NCI-H187 treated with DMSO at 0.1 percent for 48 hours (cell line): ENCODE measurements at places on chromosomes 2 and 18.

GRCh38 chr2:181025004-181025403 is 44.6 kb downstream of the UBE2E3 start:
- no peak for DNase-seq

- no peak for DNase-seq
Observed at GRCh38 chr2:19829672-19830071, 72.1 kb downstream of the TTC32 start.

- DNase-seq = no peak
Observed at GRCh38 chr2:102145934-102146333, 3.4 kb downstream of the IL1R1 start.

DNA sequence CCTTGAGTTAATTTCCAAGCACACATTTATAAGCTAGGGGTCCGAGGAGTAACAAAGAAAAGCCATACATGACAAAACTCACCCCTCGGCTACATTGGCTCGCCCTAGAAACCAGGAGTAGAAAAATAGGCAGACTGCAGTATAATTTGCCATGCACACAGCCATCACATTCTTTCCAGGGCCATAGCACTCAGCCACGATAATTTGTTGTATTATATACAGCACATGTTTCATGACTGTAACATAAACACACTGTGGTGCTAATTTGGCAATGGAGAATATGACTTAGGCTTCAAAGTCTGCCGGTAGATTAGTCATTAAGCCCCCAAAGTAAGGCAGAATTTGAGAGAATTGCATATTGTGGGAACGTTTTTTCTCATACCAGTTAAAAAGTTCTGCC is 254.9 kb downstream of the ZNF521 start:
- DNase-seq = no peak

- DNase-seq = no peak
Observed at GRCh38 chr2:172693037-172693436, 42.6 kb upstream of the RAPGEF4 start.

- no peak for DNase-seq
Observed at GRCh38 chr2:149020432-149020851, 18.1 kb upstream of the LYPD6B start.

DNA sequence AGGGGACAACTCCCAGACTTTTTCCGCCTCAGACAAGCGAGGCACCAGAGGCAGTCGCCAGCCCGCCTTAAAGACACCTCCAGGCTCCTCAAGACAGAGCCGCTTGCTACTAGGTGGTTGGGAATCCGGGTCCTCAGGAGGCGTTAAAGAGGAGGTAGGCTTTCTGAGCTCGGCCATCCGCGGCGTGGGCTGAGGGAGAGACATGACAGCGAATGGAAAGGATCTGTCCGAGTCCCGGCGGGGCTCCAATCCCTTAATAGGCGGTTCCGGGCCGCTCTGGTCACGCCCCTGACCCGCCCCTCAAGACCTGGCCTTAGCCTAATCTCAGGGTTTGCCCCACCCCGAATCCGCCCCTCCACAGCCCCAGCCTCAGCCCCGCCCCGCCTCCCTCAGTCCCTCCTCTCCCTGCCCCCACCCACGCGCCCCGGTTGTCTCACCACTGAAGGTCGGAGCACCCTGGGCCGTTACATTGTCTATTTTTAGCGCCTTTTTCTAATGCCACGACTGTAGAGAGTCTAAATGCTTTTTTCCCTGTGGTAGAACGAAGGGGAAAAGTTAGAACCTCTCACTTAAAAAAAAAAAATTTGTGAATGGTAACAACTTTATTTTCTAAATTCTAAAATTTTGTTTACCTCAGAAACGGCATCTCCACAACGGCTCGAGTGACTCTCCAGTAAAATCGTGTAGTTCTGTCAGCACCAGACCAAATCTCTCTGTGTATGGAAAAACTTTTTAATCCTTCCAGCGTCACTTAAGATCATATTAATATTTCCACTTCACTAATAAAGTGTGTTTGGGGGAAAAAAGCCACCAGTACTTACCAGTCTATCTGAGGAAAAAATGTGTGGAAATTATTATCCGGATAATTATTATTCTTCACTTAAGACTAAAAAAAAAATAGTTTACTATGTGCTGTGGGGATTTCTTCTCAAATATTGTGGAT is at the start of gene RAD51AP2:
RAD51AP2 (minus strand) TSS at position 229 of the 943 bp plus-strand sequence; CDS start at position 204, 25 bp downstream.
- no peak for DNase-seq

DNA sequence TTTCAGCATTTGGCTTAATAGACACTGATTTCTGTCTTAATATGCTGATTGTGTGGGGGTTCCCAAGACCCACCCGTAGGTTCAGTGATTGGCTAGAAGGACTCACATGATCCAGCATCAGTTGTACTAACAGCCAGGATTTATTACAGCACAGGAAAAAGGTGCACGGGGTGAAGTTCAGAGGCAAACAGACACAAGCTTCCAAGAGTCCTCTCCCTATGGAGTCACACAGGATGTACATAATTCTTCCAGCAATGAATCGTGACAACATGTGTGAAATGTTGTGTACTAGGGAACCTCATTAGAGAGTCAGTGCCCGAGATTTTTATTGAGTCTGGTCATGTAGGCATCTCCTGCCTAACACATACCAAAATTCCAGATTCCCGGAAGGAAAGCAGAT is 52.8 kb downstream of the GALNT1 start:
- DNase-seq = no peak

DNA sequence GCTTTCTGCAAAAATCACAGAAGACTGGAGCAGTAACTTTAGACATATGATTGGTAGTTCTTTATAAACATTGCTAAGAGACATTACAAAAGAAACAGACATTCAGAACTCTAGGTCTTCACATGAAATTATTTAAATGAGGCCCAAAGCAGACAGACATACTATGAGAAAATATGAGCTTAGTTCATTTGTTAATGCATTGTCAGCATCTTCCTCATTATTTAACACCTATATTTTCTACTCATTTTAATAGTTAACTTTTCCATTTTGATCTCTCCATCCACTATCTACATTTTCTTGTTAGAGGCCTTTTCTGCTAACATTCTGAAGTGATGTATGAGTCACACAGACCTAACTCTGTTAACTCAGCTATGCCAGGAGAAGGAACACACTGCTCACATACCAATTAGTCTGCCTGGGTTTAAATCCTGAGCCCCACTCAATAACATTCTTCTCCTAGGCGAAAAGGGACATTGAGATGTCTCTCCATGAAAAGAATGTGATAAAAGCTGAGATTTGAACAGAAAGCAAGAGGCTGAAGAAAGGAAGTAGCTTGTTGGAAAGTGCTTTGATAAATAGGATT is 400.3 kb upstream of the PKDCC start:
- no peak for DNase-seq

GRCh38 chr2:187748958-187749357 is 194.7 kb upstream of the TFPI start:
- DNase-seq = no peak

DNA sequence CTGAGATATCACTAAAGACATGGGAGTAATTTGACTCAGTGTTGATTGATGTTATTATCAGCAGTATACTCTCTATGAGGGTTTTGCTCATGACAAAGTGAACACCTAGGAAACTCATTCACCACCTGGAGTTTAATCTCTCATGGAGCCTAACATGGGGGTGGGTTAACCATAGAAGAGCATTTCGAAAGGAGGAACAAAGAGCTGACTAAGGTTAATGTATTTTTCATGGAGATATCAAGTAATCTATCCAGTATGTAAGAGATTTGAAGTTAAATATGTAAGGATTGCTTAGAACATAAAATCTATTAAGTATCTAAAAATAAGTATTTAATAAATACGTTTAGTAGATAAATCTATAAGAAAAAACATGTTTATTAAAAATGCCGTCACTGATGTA is 917.8 kb downstream of the EPHA4 start:
- DNase-seq = no peak

- no peak for DNase-seq
Observed at GRCh38 chr2:158094487-158095092, 7.1 kb upstream of the UPP2 start.

DNA sequence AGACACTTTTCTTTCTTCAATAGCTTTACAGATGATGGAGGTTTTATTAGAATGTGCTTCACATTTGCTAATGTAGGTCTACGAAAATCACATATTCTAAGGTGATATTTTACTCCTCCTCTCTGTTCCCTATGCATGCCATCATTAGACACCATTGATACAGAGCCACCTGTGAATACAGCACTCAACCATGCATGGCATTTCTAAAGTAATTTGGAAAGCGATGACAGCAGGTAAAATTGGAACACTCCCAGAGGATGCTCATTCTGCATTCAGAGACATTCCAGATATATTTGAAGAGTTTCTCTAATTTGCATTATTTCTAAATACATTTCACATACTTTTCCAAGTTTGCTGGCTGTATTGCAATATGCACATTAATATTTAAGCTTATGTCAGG is 65.3 kb upstream of the RIT2 start:
- DNase-seq = no peak

DNA sequence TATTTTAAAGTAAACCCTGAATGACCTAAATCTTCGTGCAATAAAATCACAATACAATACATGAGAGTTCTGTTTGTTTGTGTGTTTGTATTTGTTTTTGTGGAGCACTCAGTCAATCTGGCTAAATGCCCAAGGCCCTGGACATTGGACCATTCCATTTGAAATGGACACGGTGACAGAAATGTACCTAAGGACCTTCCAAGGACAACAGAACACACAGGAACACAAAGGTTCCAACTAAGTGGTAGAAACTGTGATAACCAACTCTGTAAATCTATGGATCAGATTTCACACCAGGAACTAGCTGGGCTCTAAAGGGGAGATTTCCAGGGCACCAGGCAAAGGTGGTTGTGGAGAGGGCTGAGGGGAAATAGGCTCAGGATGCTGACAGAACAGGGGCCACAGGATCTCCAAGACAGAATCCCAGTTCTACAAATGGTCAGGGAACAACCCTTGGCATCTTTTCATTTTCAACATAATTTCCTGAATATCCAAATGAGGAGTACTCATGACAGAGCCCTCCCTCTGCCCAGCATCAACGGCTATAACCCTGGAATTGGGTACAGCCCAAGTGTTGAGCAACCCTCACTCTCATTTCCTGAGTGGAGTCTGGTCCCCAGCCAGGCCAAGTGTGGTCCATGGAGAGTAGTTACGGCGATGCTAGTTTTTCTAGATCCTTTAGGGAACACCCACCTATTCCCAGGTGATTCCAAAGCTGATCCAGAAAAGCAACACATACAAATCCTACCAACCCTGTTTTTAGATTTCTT is 78.4 kb downstream of the NCKAP5 start:
- DNase-seq = no peak

DNA sequence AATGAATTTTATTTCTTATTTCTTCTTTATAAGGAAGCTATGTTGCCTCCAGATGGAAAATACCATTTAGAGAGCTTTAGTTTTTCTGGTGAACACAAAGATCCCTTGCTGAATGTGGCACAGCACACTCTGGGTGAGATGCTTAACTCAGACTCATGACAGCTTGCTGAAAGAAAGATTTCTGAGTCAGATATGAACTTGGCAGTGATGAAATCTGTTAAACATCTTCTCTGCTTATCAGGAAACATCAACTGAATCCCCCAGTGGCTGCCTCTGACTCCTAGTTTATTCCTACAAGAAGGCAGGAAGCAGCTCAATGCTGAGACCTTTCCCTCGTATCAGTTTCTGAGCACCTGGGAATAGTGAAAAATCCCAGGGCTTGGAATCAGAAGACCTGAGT is 162.8 kb downstream of the OSR1 start:
- no peak for DNase-seq

- no peak for DNase-seq
Observed at GRCh38 chr2:69554568-69554967, 89.0 kb downstream of the AAK1 start.

DNA sequence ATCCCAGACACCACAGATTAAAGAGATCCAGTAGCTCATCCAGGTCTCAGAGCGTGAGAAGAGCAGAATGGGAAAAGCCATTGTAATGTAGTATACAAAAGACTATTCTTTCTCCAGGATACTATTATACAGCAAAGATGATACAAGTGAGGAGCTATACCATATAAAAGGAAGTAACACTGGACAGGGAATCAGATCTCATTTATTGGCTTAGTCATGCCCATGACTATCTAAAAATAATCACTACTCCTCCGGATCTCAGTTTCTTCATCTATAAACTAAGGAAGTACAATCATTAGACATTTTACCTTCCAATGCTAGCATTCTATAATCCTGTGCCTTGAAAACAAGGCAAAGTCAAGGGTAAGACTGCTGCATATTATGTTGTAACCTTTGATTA is 19.4 kb downstream of the KRCC1 start:
- no peak for DNase-seq

- DNase-seq = no peak
Observed at GRCh38 chr18:65257149-65257548, 493.7 kb upstream of the CDH7 start.

GRCh38 chr2:120901201-120901600 is 165.5 kb downstream of the GLI2 start:
- DNase-seq = no peak

DNA sequence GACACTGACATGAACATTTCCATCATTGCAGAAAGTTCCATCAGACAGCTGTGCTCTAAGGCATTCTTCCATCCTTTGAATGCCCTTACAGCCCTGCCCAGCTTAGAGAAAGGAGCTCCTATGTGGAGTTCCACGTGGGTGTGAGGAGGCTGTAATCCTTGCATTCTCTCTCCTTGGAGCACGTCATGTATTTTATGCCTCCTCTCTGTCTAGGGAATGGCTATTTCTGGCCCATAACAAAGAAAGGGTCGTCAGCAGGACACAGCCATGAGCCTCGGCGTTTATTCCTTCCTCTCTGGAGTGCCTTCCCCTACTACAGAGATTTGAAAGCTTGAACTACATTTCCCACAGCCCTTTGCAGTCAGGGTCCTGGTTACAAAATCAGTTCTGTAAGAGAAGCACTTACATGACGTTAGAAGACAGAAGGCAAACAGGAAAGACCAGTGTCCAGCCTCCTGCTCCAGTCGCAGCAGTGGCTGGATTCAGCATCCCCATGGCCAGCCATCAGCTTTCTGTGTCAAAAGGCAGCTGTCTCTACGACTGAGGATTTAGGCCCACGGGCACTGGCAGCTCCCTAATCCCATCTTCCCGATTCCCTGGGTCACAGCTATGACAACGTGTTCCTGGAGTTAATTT is 234.9 kb downstream of the TFCP2L1 start:
- DNase-seq = no peak

- no peak for DNase-seq
Observed at GRCh38 chr2:8255448-8255800, 426.4 kb upstream of the ID2 start.

DNA sequence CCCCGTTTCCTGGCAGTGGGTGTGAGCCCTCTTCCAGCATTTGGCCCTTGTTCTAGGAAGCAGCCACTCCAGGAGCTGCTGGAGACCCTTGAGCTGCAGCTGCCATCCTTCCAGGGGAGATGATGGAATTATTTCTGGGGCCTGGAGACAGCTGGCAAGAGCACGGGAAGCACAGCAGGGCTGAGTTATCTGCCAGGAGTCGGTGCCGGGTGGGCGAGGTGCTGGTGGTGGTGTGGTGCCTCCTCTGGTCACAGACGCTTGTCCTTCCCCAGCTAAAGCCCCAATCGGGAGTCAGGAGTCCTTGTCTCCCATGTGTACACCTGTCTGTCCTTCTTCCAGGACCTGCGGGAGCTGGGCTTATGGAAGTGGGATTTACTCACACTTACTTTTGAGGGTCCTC is 36.0 kb downstream of the DPYSL5 start:
- no peak for DNase-seq

- no peak for DNase-seq
Observed at GRCh38 chr2:207123335-207123744, 42.4 kb downstream of the KLF7 start.

GRCh38 chr2:7190587-7191324 is 273.5 kb downstream of the RNF144A start:
- no peak for DNase-seq

GRCh38 chr2:239824046-239824694 is 201.0 kb downstream of the NDUFA10 start:
- peak; percentile 24 for DNase-seq

GRCh38 chr2:48483916-48484315 is 46.0 kb upstream of the STON1 start:
- DNase-seq = no peak
